Osteoblast (primary cell): ENCODE measurements at places on chromosomes 6 and 20. TPM values are rescaled to one million over a fixed set of nuclear protein-coding genes. Genes with fewer than 3 reads are reported as not detected.

Gene HAO1
- total RNA-seq: not detected in 2 replicates

DNA sequence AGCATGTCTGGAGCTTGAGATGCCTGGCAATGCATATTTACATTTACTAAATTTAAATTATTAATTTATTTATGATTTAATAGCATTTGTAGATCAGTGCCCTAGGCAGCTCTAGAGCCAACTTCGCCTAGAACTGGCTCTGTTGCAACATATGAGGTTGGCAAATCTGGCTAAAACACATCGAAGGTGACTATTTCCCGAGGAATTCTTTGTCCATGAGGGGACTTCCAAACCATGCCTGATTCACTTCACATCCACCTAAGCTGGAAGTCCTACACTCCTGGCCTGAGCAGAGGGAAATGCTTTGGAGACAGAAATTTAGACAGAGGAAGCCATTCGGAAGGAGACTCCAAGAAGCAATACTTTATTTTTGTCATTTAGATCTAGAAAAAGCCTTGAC, 211.0 kb upstream of the ARG1 start:
- no peaks in the 10 kb centered on the region for H3K36me3 ChIP-seq
- no peak for DNase-seq
- H3K27me3 ChIP-seq: no peaks in the 10 kb centered on the region
- no peaks in the 10 kb centered on the region for H3K4me1 ChIP-seq

GRCh38 chr6:4281341-4282293, 146.2 kb upstream of the ECI2 start:
- H3K4me1 ChIP-seq: peaks cover 13% of the 10 kb centered on the region
- H3K36me3 ChIP-seq: no peaks in the 10 kb centered on the region
- H3K27me3 ChIP-seq: peaks cover 46% of the 10 kb centered on the region
- peak; percentile 77 for DNase-seq
- H3K27ac ChIP-seq: no peak overlapping the region

- no peak overlapping the region for H3K27ac ChIP-seq
- H3K27me3 ChIP-seq: no peaks in the 10 kb centered on the region
- DNase-seq: peak; percentile 50
These were observed 42.6 kb downstream of the BMP7 start for GRCh38 chr20:57223648-57224489.

DNA sequence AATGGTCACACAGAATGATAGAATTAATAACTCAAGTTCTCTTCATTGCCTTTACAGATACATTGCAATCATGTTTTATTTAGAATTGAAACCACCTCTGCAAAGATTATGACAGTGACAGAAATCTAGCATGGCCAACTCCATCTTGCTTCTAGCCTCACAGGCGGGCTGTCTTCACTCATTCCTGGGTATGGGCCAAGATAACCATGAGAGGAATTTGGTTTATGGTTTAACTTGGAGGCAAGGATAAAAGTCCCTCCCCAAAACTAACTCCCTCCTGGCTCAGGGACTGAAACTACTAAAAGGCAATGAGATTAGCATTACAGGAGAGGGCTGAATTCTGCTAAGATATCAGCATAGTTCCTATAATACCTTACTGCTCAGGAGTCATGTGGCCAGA, 95.2 kb upstream of the CST7 start:
- no peak overlapping the region for H3K4me3 ChIP-seq
- no peak overlapping the region for H3K27ac ChIP-seq
- peaks cover 5% of the 10 kb centered on the region for H3K27me3 ChIP-seq
- no peak for DNase-seq
- no peaks in the 10 kb centered on the region for H3K4me1 ChIP-seq

- no peaks in the 10 kb centered on the region for H3K27me3 ChIP-seq
- no peak overlapping the region for H3K27ac ChIP-seq
- H3K4me1 ChIP-seq: peaks cover 19% of the 10 kb centered on the region
These were observed 155.6 kb downstream of the FOXC1 start for GRCh38 chr6:1765160-1765903.

DNA sequence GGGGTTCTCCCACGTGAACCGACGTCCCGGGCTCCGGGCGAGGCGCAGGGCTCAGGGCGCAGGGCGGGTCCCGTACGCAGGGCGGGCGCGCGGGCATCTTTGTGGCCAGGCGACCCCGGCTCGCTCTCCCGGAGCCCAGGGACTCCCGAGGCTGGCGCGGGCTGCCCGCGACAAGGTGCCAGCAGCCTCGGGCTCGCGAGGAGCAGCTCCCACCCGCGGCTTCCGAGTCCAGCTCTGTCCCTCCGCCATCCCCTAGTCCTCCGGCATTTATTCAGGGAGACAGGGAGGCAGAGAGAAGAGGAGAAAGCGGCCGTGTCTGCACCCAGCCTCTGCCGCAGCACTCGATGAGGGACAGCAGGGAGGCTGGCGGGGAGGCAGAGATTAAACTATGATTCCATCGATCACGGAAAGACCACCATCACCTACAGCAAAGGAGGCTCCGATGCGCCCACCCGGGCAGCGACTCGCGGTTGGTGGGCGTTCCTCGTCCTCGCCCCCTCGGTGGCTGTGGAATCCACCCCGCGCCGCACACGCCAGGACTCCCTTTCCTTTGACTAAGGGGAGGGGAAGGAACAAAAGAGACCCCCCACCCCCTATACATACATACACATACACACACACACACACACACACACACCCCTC, 1.1 kb downstream of the RGS17 start:
- peak overlapping the region; percentile 80 for H3K4me3 ChIP-seq
- H3K36me3 ChIP-seq: no peaks in the 10 kb centered on the region
- peaks cover 19% of the 10 kb centered on the region for H3K27me3 ChIP-seq
- H3K27ac ChIP-seq: no peak overlapping the region
- H3K4me1 ChIP-seq: peaks cover 15% of the 10 kb centered on the region
- DNase-seq: peak; percentile 93

DNA sequence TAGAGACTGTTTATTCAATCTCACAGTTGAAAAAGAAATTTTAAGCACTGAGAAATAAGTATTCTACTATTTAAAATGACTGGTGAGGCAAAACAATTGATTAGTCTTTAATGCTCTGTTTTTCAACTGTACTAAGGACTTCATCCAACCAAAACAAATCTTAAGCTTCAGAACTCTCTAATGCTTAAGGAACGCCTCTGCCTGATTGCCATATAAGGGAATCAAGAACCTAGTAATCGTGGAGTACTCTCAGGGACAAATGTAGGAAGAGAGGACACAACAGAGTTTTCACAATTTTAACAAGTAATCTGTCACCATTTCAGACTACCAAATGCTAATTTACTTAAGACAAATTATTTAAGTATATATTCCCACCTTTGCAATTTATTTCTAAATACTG, 16.1 kb downstream of the FBXO30 start:
- H3K4me3 ChIP-seq: no peak overlapping the region
- no peaks in the 10 kb centered on the region for H3K4me1 ChIP-seq
- H3K27me3 ChIP-seq: no peaks in the 10 kb centered on the region
- peak; percentile 44 for DNase-seq
- H3K36me3 ChIP-seq: peaks cover 7% of the 10 kb centered on the region

DNA sequence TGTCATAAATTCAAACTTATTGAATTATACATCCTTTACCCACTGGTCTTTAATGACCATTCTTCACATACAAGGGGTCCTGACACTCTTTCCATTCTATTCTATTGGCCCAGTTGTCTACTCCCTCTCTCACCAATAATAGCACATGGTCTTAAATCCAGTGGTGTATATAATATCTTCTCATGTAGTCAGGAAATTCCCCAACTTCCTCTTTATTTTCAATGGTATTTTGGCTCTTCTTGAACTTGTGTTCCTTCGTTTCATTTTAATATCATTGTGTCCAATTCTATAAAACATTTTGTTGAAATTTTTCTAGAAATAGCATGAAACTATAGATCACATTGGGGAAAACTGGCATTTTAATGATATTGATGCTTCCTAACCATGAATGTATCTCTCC, 36.8 kb downstream of the PSMB9 start:
- no peak overlapping the region for H3K4me3 ChIP-seq
- H3K4me1 ChIP-seq: peaks cover 23% of the 10 kb centered on the region

- DNase-seq: peak; percentile 67
- no peaks in the 10 kb centered on the region for H3K4me1 ChIP-seq
- H3K36me3 ChIP-seq: no peaks in the 10 kb centered on the region
- H3K4me3 ChIP-seq: no peak overlapping the region
These were observed 34.1 kb upstream of the ESR1 start for GRCh38 chr6:151773382-151773781.

DNA sequence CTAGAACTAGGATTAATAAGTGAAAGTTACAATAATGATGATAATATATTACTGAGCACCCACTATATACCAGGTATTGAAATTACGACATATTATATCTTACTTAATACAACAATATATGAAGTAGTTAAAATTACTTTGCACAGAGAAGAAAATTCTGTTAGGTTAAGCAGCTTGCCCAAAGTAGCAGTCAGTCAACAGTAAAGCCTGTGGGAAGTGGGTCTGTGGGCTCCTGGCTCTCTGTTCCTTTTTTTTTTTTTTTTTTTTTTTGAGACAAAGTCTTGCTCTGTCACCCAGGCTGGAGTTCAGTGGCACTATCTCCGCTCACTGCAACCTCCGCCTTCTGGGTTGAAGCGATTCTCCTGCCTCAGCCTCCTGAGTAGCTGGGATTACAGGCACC, 4.8 kb upstream of the GTF2H4 start:
- H3K4me1 ChIP-seq: no peaks in the 10 kb centered on the region
- H3K27me3 ChIP-seq: no peaks in the 10 kb centered on the region
- H3K36me3 ChIP-seq: peaks cover 9% of the 10 kb centered on the region
- no peak for DNase-seq
- H3K4me3 ChIP-seq: no peak overlapping the region
- no peak overlapping the region for H3K27ac ChIP-seq

DNA sequence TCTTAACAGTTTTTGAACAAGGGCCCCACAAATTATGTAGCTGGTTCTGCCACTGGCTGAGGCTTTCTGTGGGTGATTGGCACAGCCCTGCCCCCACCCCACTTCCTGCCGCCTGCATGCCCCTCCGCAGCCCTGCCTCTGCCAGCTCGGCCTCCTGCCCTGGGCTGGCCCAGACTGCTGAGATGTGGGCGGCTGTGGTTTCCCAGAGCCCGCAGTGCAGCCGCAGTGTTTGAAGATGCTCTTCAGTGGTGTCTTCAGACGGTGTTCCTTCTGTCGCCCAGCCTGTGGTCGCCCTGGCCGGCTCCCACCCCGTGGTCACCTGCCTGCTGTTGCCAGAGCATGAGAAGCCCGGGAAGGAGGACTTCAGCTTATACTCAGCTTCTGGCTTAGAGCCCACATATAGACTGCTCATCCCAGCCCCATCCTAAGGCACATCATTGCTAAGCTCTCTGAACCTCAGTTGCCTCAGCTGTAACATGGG, 154.3 kb downstream of the VEGFA start:
- peak overlapping the region; percentile 68 for H3K27ac ChIP-seq
- no peaks in the 10 kb centered on the region for H3K36me3 ChIP-seq
- H3K4me3 ChIP-seq: peak overlapping the region; percentile 34
